ENCODE measurements at places on chromosomes 11 and 22.

DNA sequence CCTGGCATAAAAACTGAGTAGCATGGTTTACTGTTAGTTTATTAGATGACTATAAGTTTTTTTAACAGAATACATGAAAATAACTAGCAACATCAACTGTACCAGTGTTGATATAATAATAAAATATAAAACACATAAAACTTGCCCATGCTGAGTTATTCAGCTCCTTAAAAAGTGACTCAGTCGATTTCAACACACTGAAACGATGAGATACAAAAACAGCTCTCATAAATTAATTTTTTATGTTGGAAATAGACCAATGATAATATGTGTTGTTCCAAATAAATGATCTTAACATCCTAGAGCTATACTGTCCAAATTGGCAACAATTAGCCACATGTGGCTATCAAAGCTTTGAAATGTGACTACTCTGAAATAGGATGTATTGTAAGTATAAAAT lies 15.9 kb downstream of the PDGFD start:
- no peak for DNase-seq

DNA sequence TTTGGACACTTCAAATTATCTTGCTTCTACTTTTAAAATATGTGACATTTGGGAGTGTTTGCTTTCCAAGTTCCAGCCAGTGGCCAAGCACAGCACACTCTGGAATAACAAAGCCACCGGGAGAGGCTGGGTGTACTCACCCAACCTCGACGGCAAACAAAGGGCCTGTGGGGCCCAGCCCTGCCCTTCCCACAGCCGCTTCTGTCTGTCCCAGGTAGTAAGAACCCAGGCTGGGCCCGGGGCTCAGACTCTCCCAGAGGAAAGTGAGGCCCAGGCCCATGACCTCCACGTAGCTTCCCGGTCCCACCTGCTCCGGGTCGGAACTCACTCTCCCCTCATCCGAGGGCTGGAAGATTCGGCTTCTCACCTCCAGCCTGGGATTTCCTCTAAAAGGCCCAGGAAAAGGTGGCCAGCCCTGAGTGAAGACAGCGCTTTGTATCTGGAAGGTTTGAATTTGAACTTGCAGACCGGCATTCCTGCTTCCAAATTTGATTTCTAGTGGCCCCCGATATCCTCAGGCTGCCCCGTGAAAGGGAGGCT lies 93.5 kb downstream of the CELSR1 start:
- DNase-seq, result no peak

- DNase-seq, result no peak
These were observed 55.2 kb upstream of the BARX2 start for GRCh38 chr11:129320494-129320893.

DNA sequence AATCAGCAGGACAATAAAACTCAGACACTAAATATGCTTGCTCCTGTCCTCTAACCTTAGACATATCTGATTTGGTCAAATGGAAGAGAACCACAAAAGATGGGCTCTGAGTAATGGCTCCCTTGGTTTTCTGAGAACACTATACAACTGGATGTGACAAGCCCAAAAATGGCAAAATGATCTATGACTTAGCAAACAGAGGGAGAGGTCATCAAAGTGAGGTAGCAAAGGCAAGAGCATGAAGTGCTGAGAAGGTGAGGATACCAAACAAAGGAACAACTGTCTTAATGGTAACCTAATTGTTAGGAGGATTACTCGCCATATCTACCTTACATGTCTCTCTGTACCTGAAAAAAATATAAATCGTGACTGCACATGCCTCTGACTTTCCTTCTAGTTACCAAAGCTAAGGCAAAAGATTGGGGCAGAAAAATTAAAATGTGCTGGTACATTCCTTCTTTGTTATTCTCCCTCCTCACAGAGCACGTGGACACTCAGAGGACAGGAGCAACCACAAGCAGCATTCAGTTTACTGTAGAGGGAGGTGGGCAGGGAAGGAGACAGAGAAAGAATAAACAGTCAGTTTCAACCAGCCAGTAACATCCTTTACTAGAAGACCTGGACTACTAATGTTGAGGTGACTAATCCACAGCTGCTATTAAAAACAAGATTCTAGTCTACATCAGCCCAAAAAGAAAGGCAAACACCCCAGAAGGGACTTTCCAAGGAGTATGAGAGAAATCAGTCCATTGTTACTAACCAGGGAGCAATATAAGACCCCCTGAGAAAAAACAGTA lies 88.8 kb downstream of the AMBRA1 start:
- DNase-seq, result no peak

- DNase-seq, result no peak
These were observed 14.0 kb upstream of the PAX6 start for GRCh38 chr11:31824879-31825837.

DNA sequence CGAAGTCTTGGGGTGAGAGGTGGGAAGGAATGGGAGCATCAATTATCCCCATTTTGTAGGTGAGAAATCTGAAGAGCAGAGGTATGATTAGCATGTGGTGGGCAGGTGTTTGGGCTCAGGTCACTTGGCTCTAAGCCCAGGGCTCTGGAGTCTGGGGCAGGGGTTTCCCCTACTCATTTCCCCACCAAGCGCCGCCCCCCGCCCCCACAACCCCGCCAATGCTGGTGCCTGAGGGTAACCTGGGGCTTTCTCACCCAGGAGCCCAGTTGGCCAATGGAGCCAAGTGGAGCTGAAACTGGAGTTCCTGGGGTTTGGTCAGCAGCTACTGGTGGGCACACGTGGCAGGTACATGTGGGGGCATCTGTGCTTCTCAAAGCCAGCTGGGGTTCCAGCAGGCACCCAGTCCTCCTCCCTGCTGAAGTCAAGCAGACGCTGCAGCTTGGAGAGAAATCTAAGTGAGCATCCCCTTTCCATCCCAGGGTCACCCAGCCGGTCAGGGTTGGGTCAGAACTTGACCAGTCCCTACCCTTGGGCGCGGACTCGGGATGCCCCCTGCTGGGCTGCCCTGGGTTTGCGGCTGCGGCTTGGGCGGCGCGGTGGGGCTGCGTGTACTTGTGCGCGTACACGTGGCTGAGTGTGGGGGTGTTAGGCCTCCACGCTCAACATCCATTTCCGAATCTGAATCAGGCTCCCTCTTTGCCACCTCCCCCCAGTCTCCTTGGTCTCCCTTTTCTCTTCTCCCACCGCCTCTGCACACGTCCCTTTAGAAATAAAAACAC lies 1.7 kb upstream of the CHRM1 start:
- no peak for DNase-seq
